ENCODE measurements at places on chromosomes 3 and 15. TPM values are rescaled to one million over a fixed set of nuclear protein-coding genes. Genes with fewer than 3 reads are reported as not detected.

Gene MST1
- polyA plus RNA-seq: 62.5 TPM

Gene ADAMTS7
- 31.5 TPM for polyA plus RNA-seq

Gene C3orf22
- not detected for polyA plus RNA-seq

Gene GATM
- 13.3 TPM for polyA plus RNA-seq

Gene BCL2A1
- polyA plus RNA-seq: not detected

Gene BFSP2
- not detected for polyA plus RNA-seq

Gene TMCO5A
- not detected for polyA plus RNA-seq

Gene HHATL
- not detected for polyA plus RNA-seq

Gene CSPG4
- not detected for polyA plus RNA-seq

Gene CPNE9
- 0.32 TPM for polyA plus RNA-seq

Gene ROPN1
- not detected for polyA plus RNA-seq

Gene RTP4
- polyA plus RNA-seq: not detected

Gene PRTG
- polyA plus RNA-seq: 3.8 TPM

Gene KLHL6
- polyA plus RNA-seq: not detected

Gene SI
- not detected for polyA plus RNA-seq

Gene LNP1
- polyA plus RNA-seq: 19.2 TPM

Gene SLC26A6
- 23.6 TPM for polyA plus RNA-seq

Gene ZNF660
- polyA plus RNA-seq: 8.1 TPM

Gene ATP11B
- polyA plus RNA-seq: 31.2 TPM

Gene KNG1
- polyA plus RNA-seq: not detected

Gene LRRC31
- polyA plus RNA-seq: not detected
